ENCODE measurements at places on chromosomes 1 and 21. TPM values are rescaled to one million over a fixed set of nuclear protein-coding genes. Genes with fewer than 3 reads are reported as not detected.

Gene SLC30A1
- total RNA-seq: 40.0 TPM

Gene COL16A1
- total RNA-seq: 247 TPM

- peak; percentile 76 for DNase-seq
Measured at GRCh38 chr1:99445486-99445885, 181.2 kb downstream of the PLPPR4 start.

Gene IFNLR1
- total RNA-seq: not detected

Gene GUCA2A
- total RNA-seq: not detected

- DNase-seq: peak; percentile 71
Measured at GRCh38 chr21:41622831-41623548, 115.0 kb upstream of the TMPRSS2 start.

Gene VTCN1
- not detected for total RNA-seq

Gene LORICRIN
- not detected for total RNA-seq

DNA sequence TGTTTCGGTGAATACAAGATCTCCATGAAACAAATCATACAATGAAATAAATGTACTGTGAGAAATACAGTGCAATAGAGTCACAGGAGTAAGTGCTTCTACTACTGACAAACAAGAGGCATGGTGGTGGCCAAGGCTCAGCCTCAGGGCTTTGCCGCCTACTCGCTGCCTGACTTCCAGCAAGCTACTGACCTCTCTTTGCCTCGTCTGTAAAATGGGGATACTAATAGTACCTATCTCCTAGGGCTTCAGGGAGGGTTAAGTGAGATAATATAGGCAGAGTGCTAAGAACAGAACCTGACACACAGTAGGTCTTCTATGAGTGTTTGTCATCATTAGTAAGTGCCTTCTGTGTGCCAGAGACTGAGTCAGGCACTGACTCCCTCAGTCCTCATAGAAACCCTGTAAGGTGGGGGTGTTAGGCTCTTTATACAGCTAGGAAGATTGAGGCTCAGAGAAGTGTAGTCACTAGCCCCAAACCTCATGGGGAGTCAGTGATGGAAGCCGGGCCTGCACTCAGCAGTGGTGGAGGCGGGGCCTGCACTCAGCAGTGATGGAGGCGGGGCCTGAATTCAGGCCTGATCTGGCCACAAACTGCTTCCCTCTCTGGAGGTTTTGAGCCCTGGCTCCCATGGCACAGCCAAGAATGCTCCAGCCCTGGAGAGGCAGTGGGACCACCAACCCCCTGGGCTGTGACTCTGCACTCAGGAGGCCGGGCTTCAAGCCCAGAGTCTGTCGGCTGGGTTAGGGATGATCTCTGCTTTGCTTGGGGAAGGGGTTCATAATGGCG lies 6.8 kb downstream of the BSND start:
- DNase-seq: peak; percentile 39

DNA sequence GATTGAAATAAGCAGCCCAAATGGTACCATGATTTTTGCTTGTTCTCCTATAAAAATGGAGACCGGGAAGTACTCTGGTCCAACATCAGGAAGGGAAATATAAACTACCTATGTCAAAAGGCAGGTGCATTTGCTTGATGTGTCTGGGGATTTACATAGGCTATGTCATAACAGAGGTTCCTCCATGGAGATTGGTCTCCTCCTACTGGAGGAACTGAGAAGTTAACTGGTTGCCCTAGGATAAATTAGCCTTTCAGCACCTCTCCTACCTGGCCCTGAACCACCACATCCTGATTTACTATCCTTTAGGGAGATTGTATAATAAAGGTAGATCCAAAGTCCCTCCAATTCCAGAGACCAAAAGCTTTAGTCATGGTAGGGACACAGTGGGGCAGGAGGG lies 1109.3 kb upstream of the B3GALT2 start:
- DNase-seq: peak; percentile 0

Gene ALPL
- total RNA-seq: not detected

Gene PROK1
- total RNA-seq: not detected

GRCh38 chr1:192977089-192977706 lies 82.0 kb downstream of the UCHL5 start:
- no peak for DNase-seq

- no peak for DNase-seq
Measured at GRCh38 chr1:16420424-16421118, 16.7 kb downstream of the SPATA21 start.

DNA sequence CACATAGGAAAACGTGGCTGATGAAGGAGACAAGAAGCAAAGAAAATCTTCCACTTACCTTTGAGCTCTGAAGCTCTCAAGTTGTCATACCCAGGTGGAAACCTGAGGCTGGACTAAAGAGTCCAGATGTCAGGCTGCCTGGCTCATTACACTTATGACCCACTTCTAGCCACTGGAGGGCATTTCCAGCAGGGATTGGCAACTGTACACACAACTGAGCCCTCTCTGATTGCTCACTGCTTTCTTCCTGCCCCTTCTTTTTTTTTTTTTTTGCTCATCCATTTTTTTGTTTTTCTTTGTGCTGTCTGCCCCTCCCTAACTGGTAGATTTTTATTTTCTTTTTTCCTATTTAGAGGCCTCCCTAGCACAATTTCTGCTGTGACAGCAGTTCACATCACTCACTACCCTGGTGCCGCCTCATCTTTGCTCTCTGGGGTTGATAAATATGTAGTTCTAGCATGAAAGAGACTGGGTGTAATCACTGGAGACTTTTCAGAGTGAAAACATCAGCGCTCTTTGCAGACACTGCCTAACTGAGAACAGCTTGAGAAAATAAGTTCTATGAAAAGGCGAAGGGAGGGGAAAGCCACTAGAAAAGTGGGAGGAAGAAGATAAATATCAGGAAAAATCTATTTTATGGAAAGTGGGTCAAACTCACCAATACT lies 334.5 kb downstream of the NUF2 start:
- DNase-seq: no peak

DNA sequence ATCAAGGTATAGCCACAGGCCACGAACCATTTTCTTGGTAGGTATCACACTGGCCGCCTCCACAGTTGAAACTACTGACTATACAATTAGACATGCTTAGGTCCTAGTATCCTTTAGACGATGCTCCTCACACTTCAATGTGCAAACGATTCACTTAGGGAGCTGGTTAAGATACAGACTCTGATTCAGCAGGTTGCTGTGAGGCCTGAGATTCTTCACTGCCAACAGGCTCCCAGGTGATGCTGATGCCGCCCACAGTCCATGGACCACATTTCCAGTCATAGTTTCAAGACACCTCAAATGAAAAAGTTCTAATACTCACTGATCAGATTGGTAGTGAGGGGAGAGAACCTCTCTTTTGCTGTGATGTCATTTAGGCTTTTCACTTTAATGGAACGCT lies 6.8 kb downstream of the ATP5PO start:
- DNase-seq: no peak

DNA sequence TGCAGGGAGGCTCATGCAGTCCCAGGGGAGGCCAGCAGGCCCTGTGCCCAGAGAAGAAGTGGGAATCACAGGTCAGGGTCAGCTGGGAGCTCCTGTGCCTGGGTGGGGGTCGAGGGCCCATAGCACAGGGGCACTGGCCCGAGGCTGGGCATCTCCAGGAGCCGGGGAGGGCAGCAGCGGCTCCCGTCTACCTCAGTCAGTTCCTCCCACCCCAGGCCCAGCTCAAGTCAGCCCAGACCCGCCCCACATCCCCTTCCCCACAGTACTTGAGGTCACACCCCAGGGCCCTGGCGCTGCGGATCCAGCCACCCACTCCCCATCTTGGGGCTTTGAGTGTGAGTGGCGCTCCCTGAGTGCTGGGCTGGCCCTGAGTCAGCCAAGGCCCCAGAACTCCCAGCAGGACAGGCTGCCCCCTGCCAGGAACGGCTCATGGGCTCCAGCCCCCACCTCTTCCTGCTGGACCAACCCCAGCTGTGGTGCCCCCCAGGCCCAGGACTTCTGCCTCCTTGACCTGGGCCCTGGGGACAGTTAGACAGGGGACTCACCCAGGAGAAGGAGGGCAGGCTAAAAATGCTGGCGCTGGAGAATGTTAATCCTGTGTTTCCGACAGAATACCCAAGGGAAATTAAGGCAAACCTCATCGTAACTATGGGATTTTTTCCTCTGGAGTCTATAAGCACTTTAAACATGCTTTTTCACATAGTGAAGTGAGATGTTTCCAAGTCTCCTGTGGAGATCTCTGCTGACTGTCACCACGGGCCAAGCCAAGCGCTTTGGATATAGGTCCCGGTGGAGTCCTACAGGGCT lies 68.8 kb upstream of the COL6A1 start:
- no peak for DNase-seq

All from GM23248 (cell line).